ENCODE measurements at places on chromosomes 16 and 17. TPM values are rescaled to one million over a fixed set of nuclear protein-coding genes. Genes with fewer than 3 reads are reported as not detected.

ARL5C gene
- not detected for total RNA-seq

TBC1D28 gene
- total RNA-seq = not detected

SMPD3 gene
- total RNA-seq = not detected

CEP112 gene
- 51.8 TPM for total RNA-seq

SPNS3 gene
- 1.7 TPM for total RNA-seq

CTRB1 gene
- total RNA-seq = not detected

PLEKHM1 gene
- 53.7 TPM for total RNA-seq

HOXB4 gene
- total RNA-seq = 2.8 TPM

PRR11 gene
- 1.3 TPM for total RNA-seq

RRN3 gene
- total RNA-seq = 45.8 TPM

CRYBA1 gene
- total RNA-seq = not detected

GH2 gene
- total RNA-seq = not detected

FOXN1 gene
- not detected for total RNA-seq

ADGRG1 gene
- 25.6 TPM for total RNA-seq

ATP1B2 gene
- total RNA-seq = not detected

FNDC8 gene
- total RNA-seq = not detected

RBFOX1 gene
- total RNA-seq = not detected

MLKL gene
- total RNA-seq = 19.0 TPM

SYCE1L gene
- not detected for total RNA-seq

NOXO1 gene
- not detected for total RNA-seq

DBNDD1 gene
- total RNA-seq = 1.4 TPM

MRM3 gene
- 17.2 TPM for total RNA-seq

C17orf100 gene
- total RNA-seq = 0.85 TPM

PABPN1L gene
- total RNA-seq = not detected
